ENCODE measurements at places on chromosomes 11 and 22. TPM values are rescaled to one million over a fixed set of nuclear protein-coding genes. Genes with fewer than 3 reads are reported as not detected.

Gene WNT11
- total RNA-seq = 9.3 TPM

Gene SCGB1A1
- total RNA-seq = 4.3 TPM

Gene BCO2
- total RNA-seq = 1.0 TPM

Gene IGLL1
- not detected for total RNA-seq

Gene BEST1
- 1.1 TPM for total RNA-seq

Gene GLYATL2
- not detected for total RNA-seq

Gene C11orf16
- not detected for total RNA-seq

Gene VWCE
- 0.37 TPM for total RNA-seq

Gene TNNT3
- total RNA-seq = 0.42 TPM

Gene TIMP3
- total RNA-seq = 50.5 TPM

Data from pancreas (tissue), 10 donors.